ENCODE measurements at places on chromosomes 1 and 21.
A peak's percentile ranks its signal among the peaks of the same experiment; 100 is the strongest.

DNA sequence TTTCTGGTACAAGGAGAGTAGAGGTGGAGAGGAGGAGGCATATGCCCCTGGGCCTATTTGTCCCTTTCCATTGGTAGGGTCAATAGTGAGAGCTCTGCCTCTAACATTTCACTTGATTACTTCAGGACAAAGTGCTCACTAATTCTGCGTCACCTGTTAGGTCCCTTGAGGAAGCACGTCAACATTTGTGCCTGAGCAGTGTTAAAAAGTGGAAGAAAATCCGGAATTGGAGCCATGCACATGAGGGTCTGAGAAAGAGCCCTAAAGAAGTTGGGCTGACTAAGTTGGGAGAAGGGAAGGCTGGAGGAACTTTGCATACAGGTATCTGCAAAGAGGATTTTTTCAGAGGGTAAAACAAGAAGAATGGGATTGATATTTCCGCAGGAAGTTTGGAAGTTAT lies 1.9 kb downstream of the SLC25A44 start:
- no peak for DNase-seq

- no peak for DNase-seq
Observed at GRCh38 chr1:96587222-96587621, 134.4 kb upstream of the PTBP2 start.

DNA sequence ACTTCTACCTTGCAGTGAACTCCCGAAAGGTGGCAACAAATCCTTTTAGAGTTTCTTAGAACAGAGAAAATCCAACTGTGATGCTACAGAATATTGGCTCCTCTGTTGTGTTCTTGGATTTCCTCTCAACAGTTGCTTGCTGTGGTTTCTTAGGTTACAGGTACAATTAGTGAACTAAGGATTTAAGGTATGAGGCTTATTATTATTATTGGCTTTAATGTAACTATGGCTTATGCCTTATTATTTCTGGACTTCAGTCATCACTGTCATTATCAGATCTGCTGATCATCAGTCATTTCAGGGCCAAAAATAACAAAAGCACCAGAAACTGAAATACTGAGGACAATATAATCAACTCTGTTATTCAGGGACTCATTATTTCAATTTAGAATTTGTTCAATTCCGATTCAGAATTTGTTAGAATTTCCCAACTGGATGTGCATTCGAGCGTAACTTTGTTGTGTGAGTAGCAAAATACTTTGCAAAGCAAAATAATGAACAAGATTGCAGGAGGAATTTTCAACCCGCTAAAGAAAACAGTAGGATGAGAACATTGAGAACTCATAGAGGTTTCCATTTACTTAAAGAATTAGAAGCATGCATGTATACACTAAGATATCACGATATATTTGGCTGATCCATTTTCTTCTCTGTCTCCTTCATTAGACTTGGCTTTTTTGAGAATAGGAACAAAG lies 65.5 kb upstream of the AK4 start:
- no peak for DNase-seq

DNA sequence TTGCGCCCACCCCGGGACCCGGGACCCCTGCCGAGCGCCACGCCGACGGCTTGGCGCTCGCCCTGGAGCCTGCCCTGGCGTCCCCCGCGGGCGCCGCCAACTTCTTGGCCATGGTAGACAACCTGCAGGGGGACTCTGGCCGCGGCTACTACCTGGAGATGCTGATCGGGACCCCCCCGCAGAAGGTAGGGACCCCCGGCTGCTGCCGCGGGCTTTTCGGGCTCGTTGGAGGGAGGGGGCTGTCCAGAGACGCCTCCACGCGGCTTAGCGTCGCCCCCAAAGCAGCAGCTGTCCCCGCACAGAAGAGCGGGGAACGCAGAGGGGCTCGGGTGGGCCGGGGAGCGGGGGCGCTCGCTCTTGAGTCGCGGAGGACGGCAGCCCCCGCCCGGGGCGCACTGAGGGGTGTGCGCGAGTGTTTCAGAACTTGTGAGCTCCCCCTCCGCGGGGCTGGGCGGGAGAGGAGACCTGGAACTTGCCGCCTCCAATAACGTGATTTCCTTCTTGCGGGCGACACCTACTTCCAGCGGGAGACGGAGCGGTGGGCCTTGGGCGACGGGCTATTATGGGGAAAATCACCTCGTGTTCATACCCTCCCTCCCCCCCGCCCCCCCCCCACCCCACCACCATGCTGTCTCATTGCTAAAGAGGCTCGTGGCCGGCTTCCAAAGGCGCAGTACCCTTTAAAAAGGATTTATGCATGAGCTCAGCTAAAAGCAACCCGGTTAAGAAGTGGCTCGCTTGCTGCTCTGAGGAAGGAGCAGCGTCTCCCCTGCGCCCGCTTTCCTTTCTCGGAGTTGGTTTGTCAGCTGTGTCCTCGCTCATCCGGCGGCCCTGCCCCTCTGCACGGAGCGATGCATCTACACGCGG lies 664 bp downstream of the BACE2 start:
- DNase-seq = no peak

DNA sequence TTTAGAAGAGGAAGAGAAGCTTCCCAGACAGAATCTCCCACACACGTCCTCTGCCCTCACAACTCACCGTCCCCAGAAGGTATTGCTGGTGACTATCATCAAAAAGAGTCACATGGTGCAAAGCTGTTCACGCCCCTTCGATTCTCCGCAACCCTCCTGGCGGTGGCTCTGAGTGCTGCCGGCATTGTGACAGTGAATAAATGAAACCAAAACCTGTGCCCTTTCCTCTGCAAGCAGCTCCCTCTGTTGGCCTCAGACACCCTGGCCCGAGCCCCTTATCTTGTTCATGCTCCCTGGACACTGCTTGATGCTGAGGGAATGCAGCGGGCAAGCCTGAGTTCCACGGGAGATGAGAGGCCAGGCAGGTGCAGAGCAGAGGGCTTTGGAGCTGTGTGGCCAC lies 510.3 kb downstream of the NPHP4 start:
- DNase-seq = peak; percentile 51

Data from CD4-positive, alpha-beta T cell treated with Interleukin-2 at 100 ng/mL for 4 hours (primary cell).